ENCODE measurements at places on chromosomes 11 and 22.

GRCh38 chr22:45584621-45585436 lies 82.1 kb downstream of the FBLN1 start:
- DNase-seq: no peak

DNA sequence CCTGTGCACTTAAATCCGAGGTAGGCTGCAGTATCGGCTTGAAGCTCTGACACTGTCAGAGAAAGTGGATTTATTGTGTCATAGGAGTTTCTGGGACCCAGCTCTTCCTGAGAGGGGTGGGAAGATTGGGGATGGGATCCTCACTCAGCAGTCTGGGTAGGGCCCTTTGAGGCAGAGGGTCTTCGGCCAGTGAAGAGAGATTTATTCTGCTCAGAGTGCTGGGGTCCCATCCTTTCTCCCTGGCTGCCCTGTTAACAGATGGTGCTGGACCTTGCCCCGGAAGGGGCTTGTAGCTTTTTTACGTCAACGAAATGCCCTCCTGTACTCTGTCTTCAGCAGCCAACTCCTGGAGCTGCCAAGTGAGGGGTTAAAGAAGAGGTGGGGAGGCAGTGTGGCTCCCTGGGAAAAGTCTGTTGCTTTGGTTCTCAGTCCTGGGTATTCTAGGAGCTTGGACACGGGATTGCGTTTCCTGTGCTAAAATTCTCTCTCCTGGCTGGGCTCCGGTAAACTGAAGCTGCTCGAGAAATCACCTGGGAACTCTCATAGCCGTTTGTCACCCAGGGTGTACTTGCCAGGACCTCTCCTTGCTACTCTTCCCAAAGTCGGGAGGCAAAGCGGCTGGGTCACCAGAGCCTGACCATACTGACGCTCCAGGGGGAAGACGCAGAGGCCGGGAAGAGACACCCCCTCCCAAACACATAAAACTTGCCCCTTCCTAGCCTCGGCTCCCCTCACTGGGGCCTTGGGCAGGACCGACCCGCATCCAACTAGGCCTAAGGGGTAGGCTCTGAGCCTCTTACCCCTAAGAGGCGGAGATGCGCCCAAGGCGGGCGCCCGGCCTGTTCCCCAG lies 806 bp upstream of the SMDT1 start:
- no peak for DNase-seq

GRCh38 chr22:36472689-36473088 lies 8.8 kb downstream of the TXN2 start:
- no peak for DNase-seq

- DNase-seq: no peak
Observed at GRCh38 chr11:7872890-7873289, 58.2 kb downstream of the OR10A6 start.

GRCh38 chr22:50104141-50104544 lies 14.3 kb downstream of the MOV10L1 start:
- DNase-seq: no peak

DNA sequence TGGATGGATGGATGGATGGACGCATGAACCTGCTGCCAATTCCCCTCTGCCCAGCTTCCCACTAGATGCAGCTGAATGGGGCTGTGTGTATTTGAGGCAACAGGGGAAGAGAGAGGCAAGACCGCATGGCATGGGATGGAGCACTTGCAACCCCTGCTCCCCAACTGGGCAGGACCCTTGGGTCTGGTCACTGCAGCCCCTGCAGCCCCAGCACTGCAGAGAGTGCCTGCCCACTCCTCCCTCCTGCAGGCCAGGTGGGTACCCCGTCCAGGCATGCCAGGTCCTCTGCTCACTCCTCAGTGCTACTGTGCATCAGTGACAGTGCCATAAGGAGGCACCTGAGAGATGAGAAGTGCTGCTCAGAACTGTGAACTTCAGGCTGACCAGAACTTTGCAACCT lies 40.3 kb downstream of the OSBPL5 start:
- no peak for DNase-seq

DNA sequence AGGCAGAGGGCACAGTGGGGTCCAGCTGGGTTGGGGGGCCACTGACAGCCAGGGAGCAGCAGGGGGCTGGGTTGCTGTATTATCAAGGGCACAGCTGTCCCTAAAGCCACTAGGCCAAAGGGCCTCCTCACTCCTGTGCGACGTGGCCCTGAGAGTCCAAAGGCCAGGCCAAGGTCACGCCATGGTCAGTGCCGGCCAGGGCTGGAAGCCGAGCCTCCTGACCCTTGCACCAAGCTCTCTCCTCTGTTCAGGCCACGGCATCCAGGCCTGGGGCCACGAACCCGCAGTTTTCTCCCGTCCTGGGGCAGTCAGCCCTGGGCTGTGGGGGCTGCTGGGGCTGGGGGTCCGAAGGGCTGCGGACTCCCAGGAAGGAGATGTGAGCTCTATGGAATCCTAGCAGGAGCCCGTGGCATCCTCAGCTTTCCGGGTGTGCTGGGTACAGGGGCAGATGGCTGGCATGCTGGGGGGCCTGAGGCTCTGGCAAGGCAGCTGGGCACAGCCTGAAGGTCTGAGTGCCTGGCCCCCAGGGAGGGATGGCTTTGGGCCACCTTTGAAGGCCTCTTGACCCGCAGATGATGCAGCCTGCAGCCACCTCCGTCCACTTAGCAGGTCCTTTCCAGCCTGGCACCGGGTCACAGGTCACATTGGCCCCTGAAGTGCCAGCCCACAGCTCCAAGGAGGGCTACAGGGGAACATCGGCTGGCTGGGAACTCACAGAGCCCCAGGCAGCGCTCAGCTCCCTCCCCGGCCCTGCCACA lies 17.3 kb upstream of the PPARA start:
- no peak for DNase-seq

DNA sequence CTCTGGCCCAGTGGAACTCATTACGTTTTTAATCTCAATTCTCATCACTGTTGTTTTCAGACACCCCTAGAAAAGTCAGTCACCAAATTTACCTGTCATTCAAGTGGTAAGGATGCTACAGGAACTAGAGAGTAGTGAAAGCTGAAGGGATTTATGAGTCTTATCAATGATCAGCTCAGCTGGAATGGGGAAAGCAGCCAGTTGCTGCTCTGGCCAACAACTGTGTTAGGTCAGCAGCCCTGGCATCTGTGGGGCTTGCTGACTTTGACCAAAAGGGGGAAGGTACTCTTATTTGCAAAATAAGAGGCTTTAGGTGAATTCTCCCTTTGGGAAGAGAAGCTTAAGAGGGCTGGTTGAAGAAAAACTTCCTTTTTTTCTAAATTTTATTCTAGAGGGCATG lies 76.2 kb upstream of the HORMAD2 start:
- DNase-seq: no peak
